CD4-positive, alpha-beta T cell treated with Interleukin-15 for 1 hour (primary cell): ENCODE measurements at places on chromosomes 1 and 21.

DNA sequence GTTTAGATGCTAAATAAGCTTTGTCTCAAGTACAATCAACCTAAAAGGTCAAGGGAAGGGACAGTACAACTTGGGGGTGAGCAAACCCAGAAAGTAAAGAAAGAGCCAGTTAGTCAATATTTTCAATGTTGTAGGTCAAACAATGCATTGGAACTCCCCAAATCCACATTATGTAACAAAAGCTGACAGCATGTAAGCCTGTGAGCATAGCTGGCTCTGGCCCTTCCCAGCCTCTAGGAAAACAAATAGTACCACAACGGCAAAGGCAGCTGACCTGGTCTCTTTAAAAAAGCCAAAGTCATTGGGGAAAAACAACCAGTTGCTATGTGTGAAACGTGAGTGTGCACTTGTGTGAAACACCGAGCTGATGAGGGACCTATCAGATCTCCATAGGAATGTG, 3.4 kb downstream of the CBR1 start:
- no peak for DNase-seq

DNA sequence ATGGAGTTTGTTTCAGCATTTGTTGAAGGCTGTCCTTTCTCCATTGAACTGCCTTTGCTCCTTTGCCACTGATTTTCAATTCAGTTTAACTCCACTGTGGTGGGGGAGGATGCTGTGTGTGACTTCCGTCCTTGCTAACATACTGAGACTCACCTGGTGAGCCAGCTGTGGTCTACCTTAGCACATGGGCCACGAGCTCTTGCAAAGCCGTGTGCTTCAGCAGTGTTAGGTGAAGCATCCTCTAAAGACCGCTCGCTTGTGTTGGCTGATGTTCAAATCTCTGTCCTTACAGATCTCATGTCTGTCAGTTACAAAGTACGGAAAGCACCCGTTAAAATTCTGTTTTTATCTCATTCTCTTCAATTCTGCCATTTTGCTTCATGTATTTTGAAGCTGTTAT, 3.6 kb upstream of the SPATC1L start:
- DNase-seq: no peak

GRCh38 chr1:84122780-84123382, 21.2 kb upstream of the PRKACB start:
- peak; percentile 23 for DNase-seq

GRCh38 chr1:9874959-9875635, 35.0 kb downstream of the CTNNBIP1 start:
- peak; percentile 73 for DNase-seq

GRCh38 chr1:43239484-43239883, 30.3 kb upstream of the TMEM125 start:
- no peak for DNase-seq

DNA sequence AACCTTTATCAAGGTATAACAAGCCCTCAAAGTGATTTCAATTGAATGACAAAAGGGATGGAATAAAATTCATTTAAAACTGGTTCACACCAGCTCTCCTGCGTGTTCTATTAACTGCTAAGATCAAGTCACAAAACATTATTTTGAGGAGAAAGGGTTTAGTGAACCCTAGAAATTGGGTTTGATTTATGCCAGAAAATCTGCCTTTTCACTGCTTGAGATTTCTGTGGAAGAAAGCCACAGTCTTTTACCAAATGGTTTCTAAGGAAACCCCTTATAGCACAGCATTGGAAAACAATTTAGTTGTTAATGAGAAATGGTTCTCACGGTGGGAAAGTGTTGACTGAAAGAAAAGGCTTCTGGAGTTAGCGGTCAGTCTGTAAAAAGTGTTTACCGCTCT, 43.6 kb upstream of the DPH5 start:
- DNase-seq: no peak

- no peak for DNase-seq
Observed at GRCh38 chr1:27934818-27935549, at the start of gene SMPDL3B. Gene SMPDL3B, plus strand, starts transcription at chr1:27935000. Its CDS starts 184 bp downstream, at chr1:27935184.

DNA sequence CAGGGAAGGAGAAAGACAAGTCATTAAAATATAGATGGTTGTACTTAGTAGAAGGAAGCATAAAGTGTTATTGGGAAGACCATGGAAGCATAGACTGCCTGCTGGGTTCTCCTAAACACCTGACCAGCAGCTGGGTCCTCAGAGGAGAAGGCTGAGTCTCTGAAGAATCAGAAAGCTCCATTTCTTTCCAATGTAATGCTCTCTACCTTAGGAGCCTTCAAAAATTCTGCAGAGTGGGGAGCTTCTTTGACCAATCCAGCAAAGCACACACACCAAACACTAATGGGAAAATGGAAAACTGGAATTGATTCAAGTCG, 21.1 kb upstream of the BCL10 start:
- DNase-seq: no peak

DNA sequence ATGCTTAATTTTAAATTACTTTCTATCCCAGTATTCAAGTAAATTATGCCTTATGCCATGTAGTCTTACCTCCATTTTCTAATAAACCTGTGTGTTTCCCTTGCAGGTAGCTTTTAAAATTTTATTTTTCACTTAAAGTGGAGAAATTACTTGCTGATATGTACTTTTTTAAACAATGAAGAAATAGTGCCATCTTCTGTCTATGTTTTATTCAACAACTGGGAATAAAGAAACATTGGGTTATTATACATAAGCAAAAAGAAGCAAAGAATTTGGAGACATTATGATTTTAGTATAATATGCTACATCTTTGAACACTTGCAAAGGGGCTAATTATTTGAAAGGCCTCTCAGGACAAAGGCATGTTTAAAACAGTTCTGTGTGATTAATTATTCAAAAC, 1912.9 kb downstream of the MRPL39 start:
- no peak for DNase-seq

DNA sequence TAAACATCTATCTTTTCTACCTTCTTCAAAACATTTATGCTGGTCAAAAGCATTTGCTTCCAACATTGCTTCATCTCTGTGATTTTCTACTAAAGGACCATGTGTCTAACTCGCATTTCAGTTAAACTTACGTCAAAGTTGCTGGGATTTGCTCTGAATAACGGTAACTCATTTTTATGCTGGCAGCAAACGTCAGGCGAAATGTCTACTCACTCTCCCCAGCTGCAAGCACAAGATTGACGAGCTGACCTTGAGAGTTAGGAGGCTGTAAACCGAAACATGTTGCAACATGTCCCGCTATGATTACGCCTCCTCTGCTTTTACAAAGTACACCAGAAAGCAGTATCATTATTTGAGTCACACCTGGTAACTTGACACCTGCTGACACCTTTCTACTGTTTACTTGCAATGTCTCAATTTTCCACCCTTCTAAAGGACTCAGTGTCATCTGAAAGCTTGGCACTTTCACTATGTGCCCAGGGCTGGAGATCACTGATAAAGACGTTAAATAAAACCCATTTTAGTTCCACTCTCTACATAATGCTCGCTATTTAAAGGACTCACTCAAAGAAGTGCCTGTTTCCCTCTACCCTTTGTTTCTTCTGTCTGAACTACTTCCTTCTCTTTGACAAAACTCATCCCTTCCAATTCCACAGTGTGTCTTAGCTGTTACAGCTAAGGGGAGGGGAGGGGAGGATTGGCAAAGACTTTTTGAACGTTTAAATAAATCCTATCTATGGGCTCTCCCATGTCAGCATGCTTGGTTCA, 111.9 kb downstream of the PTPN14 start:
- no peak for DNase-seq

DNA sequence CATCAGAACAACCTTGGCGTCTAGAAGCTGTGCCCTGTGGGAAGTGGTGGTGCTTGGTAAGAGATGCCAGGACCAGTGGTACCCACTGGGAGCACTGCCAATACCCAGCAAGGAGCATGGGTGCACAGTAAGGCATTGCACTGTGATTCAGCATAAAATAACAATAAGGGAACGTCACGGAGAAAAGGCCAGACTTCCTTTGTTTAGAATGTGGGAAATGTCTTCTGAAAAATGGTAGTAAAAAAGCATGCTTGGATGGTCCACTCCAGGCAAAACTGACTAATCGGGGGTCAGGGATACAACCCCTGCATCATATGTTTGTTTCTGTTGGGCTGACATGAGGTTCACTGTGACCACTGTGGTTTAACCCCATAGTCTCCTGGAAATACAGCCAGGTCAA, 14.7 kb downstream of the METTL18 start:
- no peak for DNase-seq

GRCh38 chr1:32111040-32111623, 3.3 kb downstream of the KPNA6 start:
- DNase-seq: no peak

- DNase-seq: no peak
Observed at GRCh38 chr1:109901141-109901523, 9.5 kb upstream of the CSF1 start.

DNA sequence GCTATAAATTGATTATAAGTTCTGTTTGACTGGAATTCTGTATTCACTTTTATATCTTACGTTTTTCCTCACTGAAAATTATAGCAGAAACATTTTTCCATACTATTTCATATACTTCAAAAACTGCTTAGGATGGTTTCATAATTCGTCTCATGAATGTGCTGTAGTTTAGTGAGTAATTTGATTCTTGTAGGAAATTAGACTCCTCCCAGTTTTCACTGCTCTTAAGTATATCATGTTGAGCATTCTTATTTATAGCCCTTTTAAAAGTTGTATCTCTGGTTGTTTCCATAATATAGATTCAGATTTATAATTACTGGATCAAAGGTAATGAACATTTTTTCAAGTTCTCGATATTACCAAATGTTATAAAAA, 250.6 kb downstream of the FMN2 start:
- no peak for DNase-seq

DNA sequence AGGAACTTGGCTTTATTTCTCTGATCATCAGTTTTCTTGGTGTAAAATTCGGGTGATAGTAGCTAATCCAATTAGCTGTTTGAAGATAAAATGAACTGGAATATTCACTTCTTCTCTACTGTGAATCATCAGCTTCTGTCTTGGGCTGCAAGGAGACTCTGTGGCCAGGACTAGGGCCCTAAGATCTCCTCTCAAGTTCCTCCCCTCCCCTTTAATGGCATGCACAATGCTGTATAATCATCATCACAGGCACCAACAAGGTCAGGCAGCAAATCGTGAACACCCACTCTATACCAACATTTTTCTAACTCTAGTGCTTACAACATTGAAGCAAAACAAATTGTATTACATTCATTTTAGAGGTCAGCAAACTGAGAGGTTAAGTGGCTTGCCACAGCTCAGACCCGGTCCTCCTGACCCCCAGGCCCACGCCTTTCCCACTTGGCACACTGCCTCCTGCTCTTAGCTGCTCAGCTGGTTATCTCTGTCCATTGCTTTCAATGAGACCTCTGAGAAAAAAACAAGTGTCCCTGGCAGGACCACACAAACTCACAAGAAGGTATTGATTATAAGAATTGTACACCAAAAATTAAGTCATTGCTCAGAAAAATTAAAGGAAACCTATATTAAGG, 31.8 kb downstream of the LRRC52 start:
- DNase-seq: no peak

DNA sequence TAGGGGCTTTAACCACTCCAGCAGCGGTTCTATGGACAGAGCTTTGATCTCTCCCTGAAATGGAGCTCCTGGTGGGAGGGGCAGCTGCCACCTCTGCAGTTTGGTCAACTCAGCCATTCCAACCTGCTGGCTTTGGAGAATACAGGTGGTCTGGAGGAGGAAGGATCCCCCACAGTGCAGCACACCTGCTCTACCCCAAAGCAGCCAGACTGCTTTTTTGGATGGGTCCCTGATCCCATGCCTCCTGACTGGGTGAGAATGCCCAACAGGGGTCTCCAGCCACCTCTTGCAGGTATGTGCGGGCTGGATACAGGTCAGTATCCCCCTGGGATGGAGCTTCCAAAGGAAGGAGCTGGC, 53.9 kb downstream of the TPTE start:
- DNase-seq: no peak

- no peak for DNase-seq
Observed at GRCh38 chr1:30997463-30998057, 68.0 kb downstream of the PUM1 start.

DNA sequence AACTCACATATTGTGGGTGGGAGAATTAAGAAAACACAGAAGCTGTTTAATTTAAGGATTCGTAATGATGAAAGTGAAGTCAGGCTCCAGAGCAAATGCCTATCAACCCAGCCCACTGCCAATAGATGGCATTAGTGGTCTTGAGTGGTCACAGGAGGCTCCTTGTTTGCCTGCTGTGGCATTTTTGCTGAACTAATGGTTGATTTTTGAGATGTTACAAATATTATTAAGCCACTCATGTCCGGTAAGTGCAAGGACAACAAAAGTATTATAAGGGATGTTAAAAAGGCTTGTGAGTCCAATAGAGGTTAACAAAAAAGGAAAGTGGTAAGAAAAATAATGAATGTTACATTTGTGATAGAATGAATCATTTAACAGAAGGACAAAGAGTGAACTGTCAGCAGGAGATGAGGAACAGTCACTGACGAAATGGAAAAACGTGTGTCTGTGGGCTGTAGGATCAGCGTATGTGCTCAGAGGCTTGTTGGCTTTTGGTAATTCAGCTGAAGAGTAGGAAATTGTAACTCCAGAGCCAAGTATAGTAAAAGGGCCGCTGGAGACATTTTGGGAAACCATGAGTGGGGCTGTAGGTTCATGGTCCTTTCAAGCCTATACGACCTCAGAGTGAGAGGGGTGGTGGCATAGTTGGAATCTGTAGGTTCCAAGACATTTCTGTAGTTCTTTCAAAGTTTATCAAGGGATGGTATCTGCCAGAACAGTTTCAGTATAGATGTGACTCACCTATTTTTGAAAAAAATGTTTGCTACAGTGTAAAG, 11.2 kb downstream of the SFT2D2 start:
- no peak for DNase-seq

DNA sequence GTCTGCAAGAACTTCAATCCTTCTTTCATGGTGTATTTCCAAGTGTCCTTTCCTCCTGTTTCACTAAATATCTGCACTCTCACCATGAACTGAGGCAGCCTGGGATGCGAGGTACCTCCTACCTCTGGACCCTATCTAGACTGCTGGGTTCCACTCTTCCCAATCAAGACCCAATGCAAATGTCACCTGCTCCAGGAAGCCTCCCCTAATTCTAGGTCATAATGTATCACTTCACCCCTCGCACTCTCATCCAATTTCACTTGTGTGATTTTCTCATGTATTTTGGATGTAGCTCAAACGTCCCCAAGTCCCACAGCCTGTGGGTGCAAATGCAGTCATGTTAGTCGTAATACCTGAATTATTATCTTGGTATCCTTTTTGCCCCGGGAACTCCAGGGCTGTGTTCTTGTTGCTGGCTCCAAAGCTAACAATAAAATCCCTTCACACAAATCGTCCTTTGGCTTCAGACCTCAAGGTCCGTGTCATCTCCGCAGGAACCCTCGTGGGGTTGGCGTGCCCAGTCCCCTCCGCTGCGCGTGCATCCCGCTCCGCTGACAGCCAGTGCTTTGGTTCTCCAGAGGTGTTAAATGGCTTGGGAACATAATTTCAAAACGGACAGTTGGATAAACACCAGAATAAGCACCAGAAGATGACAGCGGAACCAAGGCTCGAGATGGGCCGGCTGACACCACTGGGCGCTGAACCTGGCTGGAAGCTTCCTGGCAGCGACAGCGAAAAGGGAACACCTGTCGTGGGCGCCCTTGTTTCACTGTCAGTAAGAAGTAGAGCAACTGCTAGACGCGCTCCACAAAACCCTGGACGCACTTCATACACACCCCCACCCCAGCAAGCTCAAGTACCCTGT, 1.0 kb upstream of the BACH1 start:
- DNase-seq: no peak

GRCh38 chr21:35319684-35320283, 270.7 kb upstream of the RUNX1 start:
- DNase-seq: no peak

GRCh38 chr1:107546576-107546975, 405.7 kb downstream of the NTNG1 start:
- DNase-seq: no peak
